Activated naive CD4-positive, alpha-beta T cell treated with anti-CD3 and anti-CD28 coated beads, Interleukin-2, amount 10 ng/mL, durations not matched to agents 5 hours and 36 hours (primary cell): ENCODE measurements at places on chromosomes 1 and 21. TPM values are rescaled to one million over a fixed set of nuclear protein-coding genes. Genes with fewer than 3 reads are reported as not detected.

TSNAX gene
- total RNA-seq = 44.2 TPM

CD58 gene
- 21.7 TPM for total RNA-seq

GJA8 gene
- not detected for total RNA-seq

FCRL5 gene
- 0.08 TPM for total RNA-seq

ATAD3C gene
- 2.3 TPM for total RNA-seq

ENSA gene
- 189 TPM for total RNA-seq

SPATA46 gene
- not detected for total RNA-seq

RSPO1 gene
- not detected for total RNA-seq

SEC16B gene
- not detected for total RNA-seq

CRYBG2 gene
- total RNA-seq = 1.4 TPM

S1PR1 gene
- 239 TPM for total RNA-seq

GPA33 gene
- total RNA-seq = 8.4 TPM

ATP1A4 gene
- not detected for total RNA-seq

IFI44 gene
- 36.6 TPM for total RNA-seq

MYOC gene
- total RNA-seq = not detected

CLIC4 gene
- 8.3 TPM for total RNA-seq

CFHR1 gene
- total RNA-seq = not detected

SLC19A1 gene
- 28.6 TPM for total RNA-seq

KCND3 gene
- total RNA-seq = not detected

CDCA8 gene
- 54.7 TPM for total RNA-seq

SMG7 gene
- 56.9 TPM for total RNA-seq

CELA3B gene
- total RNA-seq = not detected

FAM3B gene
- not detected for total RNA-seq

IFI44L gene
- 28.0 TPM for total RNA-seq

S100A2 gene
- total RNA-seq = 0.33 TPM

CD48 gene
- total RNA-seq = 401 TPM

SMCP gene
- not detected for total RNA-seq

FCRL1 gene
- not detected for total RNA-seq

MATN1 gene
- not detected for total RNA-seq

ADAMTSL4 gene
- 0.38 TPM for total RNA-seq

CCDC185 gene
- total RNA-seq = not detected

H3-3A gene
- total RNA-seq = 657 TPM

AZIN2 gene
- total RNA-seq = 7.0 TPM

KCNT2 gene
- total RNA-seq = not detected

TNFRSF1B gene
- total RNA-seq = 238 TPM

GPR61 gene
- total RNA-seq = 0.50 TPM

RC3H1 gene
- total RNA-seq = 33.8 TPM

CITED4 gene
- 13.5 TPM for total RNA-seq

TIE1 gene
- total RNA-seq = not detected
